ENCODE measurements at places on chromosomes 6 and 20. TPM values are rescaled to one million over a fixed set of nuclear protein-coding genes. Genes with fewer than 3 reads are reported as not detected.

RWDD1 gene
- 82.8 TPM for total RNA-seq

TBC1D20 gene
- 29.4 TPM for total RNA-seq

GPX5 gene
- total RNA-seq, result not detected

LPA gene
- 1.2 TPM for total RNA-seq

All from spinal cord (tissue), 10 donors.